ENCODE measurements at places on chromosomes 2 and 18. TPM values are rescaled to one million over a fixed set of nuclear protein-coding genes. Genes with fewer than 3 reads are reported as not detected.

- peaks cover 4% of the 10 kb centered on the region for H3K4me1 ChIP-seq
- H3K27me3 ChIP-seq = no peaks in the 10 kb centered on the region
- no peak overlapping the region for H3K27ac ChIP-seq
- no peaks in the 10 kb centered on the region for H3K36me3 ChIP-seq
- no peak for DNase-seq
- no peak overlapping the region for H3K4me3 ChIP-seq
Observed at GRCh38 chr2:160810406-160810805, 316.8 kb upstream of the RBMS1 start.

DNA sequence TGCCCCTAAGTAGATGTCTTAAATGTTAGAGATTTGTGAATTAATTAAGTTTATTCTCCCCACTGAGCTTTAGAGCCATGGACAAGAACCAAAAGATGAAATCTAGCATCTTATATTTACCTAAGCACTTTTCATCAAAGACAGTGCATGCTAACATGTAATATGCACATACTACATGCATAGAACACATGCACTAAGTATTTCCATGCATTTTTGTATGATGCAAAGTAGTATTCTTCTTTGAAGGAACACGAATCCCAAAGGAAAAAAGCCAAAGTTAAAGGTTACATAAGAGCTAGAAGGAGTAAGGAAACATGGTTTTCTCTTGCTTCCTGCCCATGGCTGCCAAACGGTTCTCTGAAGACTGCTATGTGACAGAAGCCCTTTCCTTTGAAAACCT is 15.3 kb downstream of the STAMBP start:
- H3K4me1 ChIP-seq = no peaks in the 10 kb centered on the region
- no peak for DNase-seq
- H3K27me3 ChIP-seq = no peaks in the 10 kb centered on the region
- peaks cover 33% of the 10 kb centered on the region for H3K36me3 ChIP-seq

DNA sequence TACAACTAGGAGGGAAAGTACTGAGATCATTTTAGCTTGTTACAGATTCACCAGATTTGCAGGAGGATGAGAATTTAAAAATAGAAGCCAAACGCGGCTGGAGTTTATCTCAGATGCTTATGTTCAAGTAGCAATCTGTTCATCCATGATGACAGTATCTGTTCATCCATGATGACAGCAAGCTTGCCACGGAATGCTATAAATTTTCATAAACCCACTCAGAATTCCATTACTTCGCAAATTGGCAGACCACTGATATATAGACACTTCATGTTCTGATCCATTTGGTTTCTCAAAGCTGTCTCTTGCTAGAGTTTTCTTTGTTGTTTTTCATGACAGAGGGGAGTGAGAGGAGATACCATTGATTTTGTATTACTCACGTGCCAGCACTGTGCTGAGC is 84.2 kb downstream of the GAREM1 start:
- no peaks in the 10 kb centered on the region for H3K4me1 ChIP-seq
- peak overlapping the region; percentile 45 for H3K27ac ChIP-seq
- no peak for DNase-seq
- H3K27me3 ChIP-seq = no peaks in the 10 kb centered on the region
- no peaks in the 10 kb centered on the region for H3K36me3 ChIP-seq
- no peak overlapping the region for H3K4me3 ChIP-seq

GRCh38 chr2:197828464-197829135 is 24.2 kb downstream of the PLCL1 start:
- no peaks in the 10 kb centered on the region for H3K4me1 ChIP-seq
- DNase-seq = peak; percentile 46
- H3K27ac ChIP-seq = no peak overlapping the region
- no peak overlapping the region for H3K4me3 ChIP-seq
- H3K27me3 ChIP-seq = no peaks in the 10 kb centered on the region
- H3K36me3 ChIP-seq = no peaks in the 10 kb centered on the region

Gene METTL8
- 4.9 TPM for polyA plus RNA-seq
